ENCODE measurements at places on chromosomes 6 and 20.
A peak's percentile ranks its signal among the peaks of the same experiment; 100 is the strongest.

DNA sequence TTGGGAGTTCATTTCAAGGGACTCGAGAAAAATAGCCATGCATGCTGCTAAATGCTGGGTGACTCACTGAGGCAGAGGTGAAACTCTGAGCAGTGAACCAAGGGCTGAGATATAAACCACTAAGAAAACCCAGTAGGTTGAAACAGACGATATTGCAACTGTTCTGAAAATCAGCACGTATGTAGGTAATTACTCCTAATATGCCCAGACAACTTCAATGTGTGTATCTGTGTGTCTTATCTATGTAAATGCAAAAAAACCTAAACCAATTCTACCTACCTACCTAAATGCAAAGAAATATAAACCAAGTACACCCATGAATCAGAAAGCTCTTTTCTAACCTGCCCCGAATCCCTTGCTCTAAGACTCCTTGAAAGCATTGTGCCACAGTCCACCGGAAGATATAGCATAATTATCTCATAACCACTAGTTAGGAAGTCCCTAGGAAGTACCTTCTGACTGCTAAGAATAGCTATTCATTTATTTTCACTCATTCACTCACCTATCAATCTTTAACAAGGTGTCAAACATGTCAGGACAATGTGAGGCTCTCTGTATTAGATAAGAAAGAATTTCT, 458.7 kb upstream of the RUNX2 start:
- DNase-seq, result no peak

DNA sequence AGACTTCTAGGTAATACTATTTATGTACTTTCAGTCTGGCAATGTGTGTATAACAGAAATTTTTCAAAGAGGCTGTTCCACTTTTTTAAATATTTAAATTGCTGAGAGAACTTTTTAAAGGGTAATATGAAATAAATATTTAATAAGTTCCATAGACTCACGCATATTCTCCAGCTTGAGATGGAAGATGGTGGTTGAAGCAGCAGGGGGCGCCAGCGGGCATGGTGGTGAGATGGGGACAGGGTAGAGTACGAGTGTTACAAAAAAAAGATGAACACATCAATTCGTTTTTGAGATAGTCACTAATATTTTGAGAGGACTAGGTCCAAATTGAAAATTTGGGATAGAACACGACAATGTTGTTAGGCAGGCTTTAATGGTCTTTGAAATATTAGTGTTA, 68.4 kb downstream of the RSPO3 start:
- DNase-seq, result no peak

DNA sequence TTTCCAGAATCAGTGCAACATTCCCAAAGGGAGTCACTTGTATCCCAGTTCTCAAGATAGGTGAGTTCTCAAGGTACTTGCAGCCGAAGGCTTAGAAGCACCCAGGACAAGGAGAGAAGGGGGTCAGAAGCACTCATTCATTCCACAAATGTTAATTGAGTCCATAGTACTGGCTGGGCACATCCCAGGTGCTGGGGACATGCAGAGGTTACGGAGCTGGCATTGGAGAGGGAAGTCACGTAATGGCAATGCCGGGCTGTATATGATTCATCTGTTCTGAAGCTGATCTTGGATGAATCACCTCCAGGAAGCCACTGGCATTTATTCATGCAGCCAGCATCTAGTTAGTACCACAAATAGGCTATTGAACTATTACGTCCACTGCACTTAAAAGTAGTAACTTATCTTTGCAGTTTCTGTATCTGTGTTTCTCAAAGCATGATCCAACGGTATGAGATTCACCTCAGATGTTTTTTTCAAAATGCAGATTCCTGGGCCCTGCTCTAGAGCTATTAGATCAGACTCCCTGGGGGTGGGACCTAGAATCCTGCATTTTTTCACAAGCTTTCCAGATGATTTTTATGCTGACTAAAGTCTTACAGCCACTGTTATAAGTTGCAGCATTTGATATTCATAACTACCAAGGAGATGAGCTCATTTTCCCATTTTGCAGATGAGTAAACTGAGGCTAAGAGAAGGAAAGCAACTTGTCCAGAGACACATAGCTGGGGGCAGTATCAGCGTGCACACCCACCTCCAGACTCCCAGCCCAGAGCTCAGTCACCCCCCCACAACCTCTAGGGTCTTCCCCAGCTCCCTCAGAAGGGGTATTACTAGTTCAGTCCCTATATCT, 44.1 kb upstream of the ID1 start:
- DNase-seq, result peak; percentile 97

- peak; percentile 63 for DNase-seq
These were observed at the start of gene TOX2 for GRCh38 chr20:43914311-43915210. TOX2 (plus strand) TSS chr20:43914852; CDS start chr20:43914892, 40 bp downstream.

DNA sequence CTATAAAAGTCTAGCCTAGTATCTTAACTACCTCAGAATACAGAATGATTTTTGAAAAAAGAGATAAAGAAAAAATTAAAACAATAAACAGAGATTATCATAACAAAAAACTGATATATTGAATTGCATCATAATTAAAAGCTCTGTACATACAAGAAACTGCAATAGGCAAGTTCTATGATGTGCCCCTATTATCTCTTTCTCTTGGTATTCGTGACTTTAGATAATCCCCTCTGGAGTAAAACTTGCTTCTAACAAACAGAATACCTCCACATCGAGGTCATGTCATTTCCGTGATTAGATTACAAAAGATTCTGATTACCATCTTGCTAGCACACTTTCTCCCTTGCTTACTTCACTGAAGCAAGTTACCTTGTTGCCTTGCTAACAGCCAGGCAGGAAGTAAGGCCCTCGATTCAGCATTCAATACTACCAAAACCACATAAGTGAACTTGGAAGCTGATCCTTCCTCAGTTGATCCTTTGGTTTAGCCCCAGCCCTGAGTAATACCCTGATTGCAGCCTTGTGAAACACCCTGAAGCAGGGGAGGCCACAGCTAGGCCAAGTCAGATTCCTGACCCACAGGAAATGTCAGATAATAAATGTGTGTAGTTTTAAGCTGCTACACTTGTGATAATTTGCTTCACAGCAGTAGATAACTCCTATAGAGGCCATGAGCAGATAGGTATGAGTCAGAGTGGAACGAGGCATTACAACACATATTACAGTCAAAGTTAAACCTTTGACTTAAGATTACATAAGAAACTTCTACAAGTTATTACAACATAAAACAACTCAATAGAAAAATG, 53.7 kb upstream of the TMX4 start:
- peak; percentile 72 for DNase-seq

All from EL (cell line).